ENCODE measurements at places on chromosomes 1 and 21. TPM values are rescaled to one million over a fixed set of nuclear protein-coding genes. Genes with fewer than 3 reads are reported as not detected.

Gene SLC44A5
- 0.26 TPM for total RNA-seq

Gene MXRA8
- not detected for total RNA-seq

DNA sequence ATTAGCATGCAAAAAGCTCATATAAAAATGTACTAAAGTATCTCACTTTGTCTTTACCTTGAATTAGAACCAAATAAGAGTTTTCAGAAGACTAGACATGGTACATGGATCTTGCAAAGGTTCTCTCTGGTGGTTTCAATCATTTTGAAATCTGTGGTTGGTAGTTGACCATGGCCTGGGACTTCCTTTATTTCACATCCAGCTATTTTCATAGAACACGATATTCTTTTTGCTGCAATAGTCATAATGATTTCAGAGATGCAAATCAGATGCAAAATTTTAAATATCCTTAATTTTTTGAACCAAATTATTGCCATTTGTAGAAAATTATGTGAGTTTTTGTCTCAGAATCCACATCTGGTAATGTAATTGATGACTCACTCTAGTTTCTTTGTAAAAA is 375.1 kb upstream of the ZP4 start:
- H3K4me1 ChIP-seq, result no peaks in the 10 kb centered on the region
- no peak overlapping the region for H3K27ac ChIP-seq
- no peaks in the 10 kb centered on the region for H3K36me3 ChIP-seq
- no peak overlapping the region for H3K4me3 ChIP-seq

- DNase-seq, result no peak
- H3K4me1 ChIP-seq, result peaks cover 18% of the 10 kb centered on the region
- no peak overlapping the region for H3K4me3 ChIP-seq
- H3K27ac ChIP-seq, result no peak overlapping the region
These were observed 273.7 kb upstream of the C1orf174 start for GRCh38 chr1:4173731-4174130.

- DNase-seq, result no peak
- peaks cover 81% of the 10 kb centered on the region for H3K36me3 ChIP-seq
- no peak overlapping the region for H3K4me3 ChIP-seq
- peaks cover 56% of the 10 kb centered on the region for H3K4me1 ChIP-seq
- H3K27ac ChIP-seq, result peak overlapping the region; percentile 26
These were observed 4.9 kb downstream of the PTPN7 start for GRCh38 chr1:202155478-202156021.

Gene PKP1
- total RNA-seq, result not detected

DNA sequence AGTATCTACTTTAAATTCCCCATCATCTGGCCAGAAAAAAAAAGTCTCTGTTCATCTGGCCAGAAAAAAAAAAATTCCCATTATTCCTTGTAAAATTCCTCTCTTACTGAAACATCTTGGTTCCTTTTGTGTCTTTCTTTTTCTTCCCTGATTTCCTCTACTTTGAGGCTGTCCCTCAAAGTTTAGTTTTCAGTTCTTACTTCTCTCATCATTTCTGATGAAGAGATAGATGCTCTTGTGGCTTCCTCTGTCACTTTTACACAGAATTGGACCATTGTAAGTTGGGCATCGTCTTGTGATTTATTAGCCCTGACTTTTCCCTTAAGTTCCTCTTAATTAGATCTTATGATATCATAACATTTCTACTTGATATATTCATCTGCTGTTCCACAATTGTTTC is 6.5 kb downstream of the SOAT1 start:
- H3K27ac ChIP-seq, result peak overlapping the region; percentile 83
- H3K36me3 ChIP-seq, result peaks cover 61% of the 10 kb centered on the region
- DNase-seq, result no peak
- peaks cover 63% of the 10 kb centered on the region for H3K4me1 ChIP-seq
- H3K27me3 ChIP-seq, result no peaks in the 10 kb centered on the region

DNA sequence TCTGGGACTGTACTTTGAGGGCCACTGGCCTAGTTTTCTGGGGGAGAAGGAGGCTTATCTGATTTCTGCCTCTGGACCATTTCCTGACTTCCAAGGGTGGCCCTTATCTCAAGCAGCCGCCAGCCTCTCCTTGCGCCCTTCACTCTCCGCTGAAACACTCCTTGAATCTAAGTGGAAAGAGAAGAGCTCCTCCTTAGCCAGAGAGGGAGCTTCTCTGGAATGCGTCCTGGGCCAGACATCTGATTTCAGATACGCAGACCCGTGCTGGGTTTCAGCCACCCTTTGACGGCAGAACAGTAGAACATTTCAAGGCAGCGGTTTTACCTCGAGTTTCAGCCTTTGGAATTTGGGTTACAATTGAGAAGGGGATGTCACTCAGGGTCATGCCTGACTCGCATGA is 308.0 kb downstream of the CAMTA1 start:
- no peaks in the 10 kb centered on the region for H3K27me3 ChIP-seq
- H3K4me3 ChIP-seq, result no peak overlapping the region
- no peaks in the 10 kb centered on the region for H3K4me1 ChIP-seq
- DNase-seq, result no peak

DNA sequence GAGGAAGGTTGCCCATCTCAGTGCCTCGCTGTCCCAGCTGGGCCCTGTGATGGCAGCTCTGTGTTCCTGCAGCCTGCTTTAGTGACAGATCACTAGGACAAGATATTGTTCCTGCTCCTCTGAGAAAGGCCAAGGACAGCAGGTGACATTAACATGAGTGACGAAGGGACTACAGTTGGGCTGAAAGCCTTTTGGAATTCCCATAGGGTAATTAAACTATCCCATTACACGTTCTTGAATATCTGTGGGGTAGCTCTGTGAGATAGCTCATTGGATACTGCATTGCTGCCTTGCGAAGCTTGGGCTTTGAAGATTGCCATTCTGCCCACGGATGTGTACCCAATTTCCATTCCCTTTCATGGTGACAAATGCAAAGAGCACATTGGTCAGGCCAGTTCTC is 78.2 kb upstream of the COA6 start:
- no peak overlapping the region for H3K27ac ChIP-seq
- no peaks in the 10 kb centered on the region for H3K4me1 ChIP-seq
- peaks cover 32% of the 10 kb centered on the region for H3K36me3 ChIP-seq
- peaks cover 2% of the 10 kb centered on the region for H3K27me3 ChIP-seq

- DNase-seq, result no peak
- H3K27me3 ChIP-seq, result peaks cover 8% of the 10 kb centered on the region
- H3K4me3 ChIP-seq, result no peak overlapping the region
- no peaks in the 10 kb centered on the region for H3K36me3 ChIP-seq
- H3K27ac ChIP-seq, result no peak overlapping the region
- no peaks in the 10 kb centered on the region for H3K4me1 ChIP-seq
These were observed 162.3 kb downstream of the CTH start for GRCh38 chr1:70573317-70573843.

DNA sequence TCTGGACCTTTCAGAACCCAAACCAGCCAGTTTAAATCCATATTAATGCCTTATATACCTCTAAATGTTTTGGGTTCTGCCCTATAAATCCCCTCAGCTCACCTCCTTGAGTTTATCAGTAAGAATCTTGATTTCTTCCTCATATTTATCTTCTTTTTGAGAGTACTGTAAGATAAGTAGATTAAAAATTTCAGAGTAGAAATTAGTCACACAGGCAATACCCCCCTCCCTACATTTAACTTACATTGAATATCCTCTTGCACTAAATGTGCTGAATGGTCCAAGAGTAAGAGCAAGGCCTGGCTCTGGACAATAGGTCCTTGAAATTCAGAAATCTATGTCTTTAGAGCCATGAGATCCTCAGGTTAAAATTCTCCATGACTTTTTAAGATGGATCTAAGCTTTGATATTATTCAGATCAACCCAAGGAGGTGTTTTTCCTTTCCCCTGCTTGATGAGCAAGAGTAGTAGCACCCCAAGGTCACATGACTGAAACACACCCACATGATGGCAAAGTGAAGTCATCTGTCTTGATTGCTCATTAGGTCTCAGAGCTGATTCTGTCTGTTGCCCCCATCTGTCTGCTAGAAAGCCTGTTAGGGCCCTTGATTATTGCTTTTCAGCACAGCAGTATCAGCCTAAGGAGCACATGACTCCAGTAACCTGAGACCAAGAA is 15.8 kb upstream of the NUP210L start:
- H3K36me3 ChIP-seq, result peaks cover 79% of the 10 kb centered on the region
- H3K4me3 ChIP-seq, result no peak overlapping the region
- peaks cover 34% of the 10 kb centered on the region for H3K4me1 ChIP-seq
- H3K27ac ChIP-seq, result peak overlapping the region; percentile 43
- DNase-seq, result no peak

DNA sequence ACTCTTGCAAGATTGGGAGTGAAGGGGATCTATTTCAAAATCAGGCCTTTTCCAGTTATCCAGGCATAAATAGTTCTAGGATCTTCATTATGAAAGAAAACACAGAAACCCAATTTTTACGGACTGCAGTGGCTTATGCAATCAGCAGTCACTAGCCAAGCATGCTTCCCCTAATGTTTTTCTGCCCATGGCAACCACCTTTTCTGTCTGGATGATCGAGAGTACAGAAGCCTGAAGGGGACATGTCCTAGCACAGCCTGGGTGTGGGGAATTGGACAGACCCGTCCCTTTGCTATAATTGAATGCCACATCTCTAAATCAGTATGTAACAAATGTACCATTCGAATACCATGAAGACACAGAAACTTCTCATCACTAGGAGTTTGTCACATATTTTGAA is 29.8 kb upstream of the NCAM2 start:
- H3K27ac ChIP-seq, result no peak overlapping the region
- H3K27me3 ChIP-seq, result no peaks in the 10 kb centered on the region
- H3K36me3 ChIP-seq, result no peaks in the 10 kb centered on the region
- DNase-seq, result no peak
- no peaks in the 10 kb centered on the region for H3K4me1 ChIP-seq

- no peaks in the 10 kb centered on the region for H3K36me3 ChIP-seq
- no peak for DNase-seq
- H3K27ac ChIP-seq, result no peak overlapping the region
These were observed 862.7 kb downstream of the NCAM2 start for GRCh38 chr21:21860888-21861287.

- no peaks in the 10 kb centered on the region for H3K27me3 ChIP-seq
- H3K36me3 ChIP-seq, result no peaks in the 10 kb centered on the region
- H3K4me1 ChIP-seq, result no peaks in the 10 kb centered on the region
- H3K27ac ChIP-seq, result no peak overlapping the region
- H3K4me3 ChIP-seq, result no peak overlapping the region
These were observed 78.6 kb downstream of the DUSP10 start for GRCh38 chr1:221663321-221663720.

Gene ANGPTL1
- not detected for total RNA-seq

Gene GON4L
- total RNA-seq, result 64.8 TPM

DNA sequence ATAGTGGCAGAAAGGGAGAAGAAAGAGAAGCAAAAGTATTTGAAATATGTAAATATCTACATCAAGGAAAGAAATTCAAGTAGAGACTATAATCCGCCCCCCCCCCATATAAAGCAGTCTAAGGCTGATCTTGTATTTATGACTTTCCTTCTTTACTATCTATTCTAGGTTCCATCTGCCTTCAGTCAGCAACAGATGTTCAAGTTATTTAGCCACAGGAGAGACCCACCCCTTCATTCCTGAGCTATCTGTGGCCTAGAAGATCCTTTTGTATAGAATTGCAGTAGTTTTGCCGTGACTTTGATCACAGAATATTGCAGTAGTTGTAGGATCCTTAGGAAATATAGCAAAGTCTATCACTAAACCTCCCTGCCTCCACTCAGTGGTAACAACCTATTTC is 10.7 kb upstream of the BSDC1 start:
- DNase-seq, result no peak
- no peak overlapping the region for H3K4me3 ChIP-seq
- no peaks in the 10 kb centered on the region for H3K36me3 ChIP-seq
- no peak overlapping the region for H3K27ac ChIP-seq

- H3K36me3 ChIP-seq, result no peaks in the 10 kb centered on the region
- peaks cover 6% of the 10 kb centered on the region for H3K27me3 ChIP-seq
- peaks cover 2% of the 10 kb centered on the region for H3K4me1 ChIP-seq
- no peak overlapping the region for H3K27ac ChIP-seq
- H3K4me3 ChIP-seq, result no peak overlapping the region
These were observed 10.3 kb upstream of the S100A7 start for GRCh38 chr1:153470707-153471106.

- H3K36me3 ChIP-seq, result no peaks in the 10 kb centered on the region
- H3K27me3 ChIP-seq, result peaks cover 8% of the 10 kb centered on the region
- no peak overlapping the region for H3K4me3 ChIP-seq
- H3K4me1 ChIP-seq, result no peaks in the 10 kb centered on the region
- no peak for DNase-seq
These were observed 114.0 kb upstream of the TSPAN2 start for GRCh38 chr1:115203287-115203686.

DNA sequence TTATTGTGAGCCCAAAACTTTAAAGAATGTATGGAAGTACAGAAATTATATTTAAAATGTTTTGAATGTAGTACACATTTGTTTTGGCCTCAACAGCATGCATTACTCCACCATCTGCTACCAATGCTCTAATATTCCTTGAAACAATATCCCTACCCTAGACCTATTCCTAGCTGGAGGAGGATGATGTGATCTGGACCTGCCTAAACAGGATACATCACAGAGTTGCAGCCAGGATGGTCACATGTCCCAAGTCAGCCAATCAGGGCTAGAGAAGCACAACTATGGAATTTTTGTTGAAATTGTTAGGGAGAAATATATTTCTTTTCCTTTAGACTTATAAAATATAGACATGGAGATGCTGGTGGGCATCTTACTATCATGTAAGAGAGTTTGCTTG is 623.3 kb upstream of the NR5A2 start:
- no peak overlapping the region for H3K4me3 ChIP-seq
- H3K27ac ChIP-seq, result no peak overlapping the region
- H3K36me3 ChIP-seq, result no peaks in the 10 kb centered on the region
- H3K4me1 ChIP-seq, result peaks cover 4% of the 10 kb centered on the region
- H3K27me3 ChIP-seq, result peaks cover 4% of the 10 kb centered on the region

DNA sequence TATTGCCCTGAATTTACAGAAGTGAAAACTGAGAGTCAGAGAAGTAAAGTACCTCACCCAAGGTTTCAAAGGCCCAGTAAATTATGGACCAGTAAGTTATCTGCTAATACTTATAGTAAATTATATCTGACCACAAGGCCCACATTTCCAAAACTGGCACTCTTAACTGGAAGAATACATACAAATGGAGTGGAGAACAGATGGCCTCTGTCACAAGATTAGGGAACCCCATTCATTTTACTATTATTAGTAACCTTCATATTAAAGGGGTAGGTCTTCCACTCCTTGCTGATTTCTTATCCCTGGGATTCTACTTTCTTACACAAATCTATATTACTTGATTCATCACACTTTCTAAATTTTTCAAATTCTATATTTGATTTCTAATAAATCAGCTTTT is 588.8 kb downstream of the NEGR1 start:
- no peaks in the 10 kb centered on the region for H3K4me1 ChIP-seq
- no peak for DNase-seq
- no peaks in the 10 kb centered on the region for H3K36me3 ChIP-seq
- H3K27ac ChIP-seq, result no peak overlapping the region
- no peaks in the 10 kb centered on the region for H3K27me3 ChIP-seq
- no peak overlapping the region for H3K4me3 ChIP-seq

- H3K27ac ChIP-seq, result peak overlapping the region; percentile 60
- peaks cover 76% of the 10 kb centered on the region for H3K4me1 ChIP-seq
- H3K4me3 ChIP-seq, result no peak overlapping the region
- peak; percentile 55 for DNase-seq
These were observed 20.0 kb upstream of the RNF19B start for GRCh38 chr1:32984455-32985171.

Measured in activated CD8-positive, alpha-beta T cell treated with anti-CD3 and anti-CD28 coated beads, Interleukin-2, amount 10 ng/mL, durations not matched to agents 7 days and 5 days (primary cell).